ENCODE measurements at places on chromosomes 16 and 17.

GRCh38 chr17:36848008-36848902 lies 89.0 kb upstream of the LHX1 start:
- DNase-seq, result no peak

GRCh38 chr17:65918916-65919315 lies 273.0 kb downstream of the CEP112 start:
- DNase-seq, result no peak

- no peak for DNase-seq
These were observed 25.3 kb downstream of the CACNG3 start for GRCh38 chr16:24281466-24281865.

DNA sequence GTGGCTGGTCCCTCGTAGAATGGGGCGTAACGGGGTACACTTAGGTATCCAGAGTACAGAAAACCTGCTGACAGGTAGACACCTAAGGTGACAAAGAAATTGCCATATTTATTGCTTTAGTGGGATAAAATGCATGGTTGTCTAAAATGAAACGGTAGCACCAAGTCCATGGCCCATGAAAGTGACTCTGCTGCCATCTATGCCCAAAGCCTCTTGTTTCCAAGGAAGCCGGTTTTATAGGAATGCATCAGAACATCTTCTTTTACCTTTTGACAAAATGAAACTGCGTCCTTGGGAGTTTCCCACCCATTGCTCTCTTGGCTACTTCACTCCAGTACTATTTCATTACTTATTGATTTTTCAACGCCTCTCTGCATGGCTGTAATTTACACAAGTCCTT lies 151.3 kb upstream of the ZFHX3 start:
- DNase-seq, result no peak

DNA sequence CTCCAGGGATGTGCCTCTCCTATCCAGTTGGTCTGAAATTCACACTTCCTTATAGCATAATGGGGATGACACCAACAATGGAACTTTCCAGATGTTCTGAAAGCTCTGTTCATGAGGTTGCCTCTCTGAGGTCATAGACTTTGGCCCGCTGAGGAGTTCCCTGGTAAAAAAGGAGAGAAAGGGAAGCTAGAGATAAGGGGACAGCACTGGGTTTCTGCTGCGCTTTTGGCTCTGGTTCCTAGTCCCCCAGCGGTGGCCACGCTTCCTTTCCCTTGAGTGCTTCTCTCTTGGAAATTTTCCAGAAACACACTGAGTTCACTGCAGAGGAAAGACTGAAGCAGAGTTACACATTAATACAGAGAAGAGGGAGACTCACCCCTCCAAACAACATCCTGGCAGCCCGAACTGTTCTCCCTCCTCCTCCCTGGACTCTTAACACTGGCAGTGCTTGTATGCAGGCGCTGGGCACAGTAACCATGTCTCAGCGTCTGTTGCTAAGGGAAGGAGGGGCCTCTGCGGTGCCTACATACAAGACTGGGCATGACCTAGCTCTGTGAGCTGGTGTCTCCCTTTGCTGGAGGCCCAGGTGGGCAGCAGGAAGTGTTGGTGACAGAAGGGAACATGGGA lies at the start of gene DNAH3:
Gene DNAH3 (minus strand): TSS at position 472 of the 627 bp plus-strand sequence. CDS start 527 bp downstream, outside the sequence.
- no peak for DNase-seq

GRCh38 chr16:57826706-57827625 lies 24.7 kb upstream of the KIFC3 start:
- no peak for DNase-seq

GRCh38 chr16:85162478-85163277 lies 50.4 kb upstream of the CIBAR2 start:
- DNase-seq, result peak; percentile 65

DNA sequence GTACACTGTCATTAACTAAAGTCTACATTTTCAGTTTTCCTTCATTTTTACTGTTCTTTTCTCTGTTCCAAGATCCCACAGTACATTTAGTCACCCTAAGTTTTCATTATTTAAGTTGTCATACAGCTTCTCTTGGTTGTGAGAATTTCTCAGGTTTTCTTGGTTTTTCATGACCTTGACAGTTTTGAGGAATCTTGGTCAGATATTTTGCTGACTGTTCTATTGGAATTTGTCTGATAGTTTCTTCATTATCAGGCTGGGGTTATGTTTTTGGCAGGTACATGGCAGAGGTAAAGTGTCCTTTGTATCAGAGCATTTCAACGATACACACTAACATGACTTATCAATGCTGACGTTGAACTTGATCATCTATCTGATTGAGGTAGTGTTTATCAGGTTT lies 19.6 kb downstream of the MBTD1 start:
- DNase-seq, result no peak

- DNase-seq, result no peak
These were observed 105.9 kb upstream of the SEC14L1 start for GRCh38 chr17:77034677-77035424.

DNA sequence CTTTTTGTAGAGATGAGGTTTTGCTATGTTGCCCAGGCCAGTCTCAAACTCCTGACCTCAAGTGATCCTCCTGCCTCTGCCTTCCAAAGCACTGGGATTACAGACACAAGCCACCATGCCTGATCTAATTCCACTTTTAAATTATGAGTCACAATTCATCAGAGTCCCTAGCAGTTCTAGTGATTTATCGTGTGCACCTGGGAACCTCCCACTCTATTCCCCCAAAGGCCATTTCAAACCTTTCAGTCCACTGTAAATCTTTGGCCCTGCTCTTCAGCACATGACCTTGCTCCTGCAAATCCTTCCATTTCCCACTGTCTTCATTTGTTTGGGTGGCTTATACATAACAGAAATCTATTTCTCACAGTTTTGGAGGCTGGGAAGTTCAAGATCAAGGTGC lies 73.0 kb downstream of the HS3ST2 start:
- no peak for DNase-seq

GRCh38 chr17:32656886-32657285 lies 170.1 kb downstream of the CDK5R1 start:
- no peak for DNase-seq

DNA sequence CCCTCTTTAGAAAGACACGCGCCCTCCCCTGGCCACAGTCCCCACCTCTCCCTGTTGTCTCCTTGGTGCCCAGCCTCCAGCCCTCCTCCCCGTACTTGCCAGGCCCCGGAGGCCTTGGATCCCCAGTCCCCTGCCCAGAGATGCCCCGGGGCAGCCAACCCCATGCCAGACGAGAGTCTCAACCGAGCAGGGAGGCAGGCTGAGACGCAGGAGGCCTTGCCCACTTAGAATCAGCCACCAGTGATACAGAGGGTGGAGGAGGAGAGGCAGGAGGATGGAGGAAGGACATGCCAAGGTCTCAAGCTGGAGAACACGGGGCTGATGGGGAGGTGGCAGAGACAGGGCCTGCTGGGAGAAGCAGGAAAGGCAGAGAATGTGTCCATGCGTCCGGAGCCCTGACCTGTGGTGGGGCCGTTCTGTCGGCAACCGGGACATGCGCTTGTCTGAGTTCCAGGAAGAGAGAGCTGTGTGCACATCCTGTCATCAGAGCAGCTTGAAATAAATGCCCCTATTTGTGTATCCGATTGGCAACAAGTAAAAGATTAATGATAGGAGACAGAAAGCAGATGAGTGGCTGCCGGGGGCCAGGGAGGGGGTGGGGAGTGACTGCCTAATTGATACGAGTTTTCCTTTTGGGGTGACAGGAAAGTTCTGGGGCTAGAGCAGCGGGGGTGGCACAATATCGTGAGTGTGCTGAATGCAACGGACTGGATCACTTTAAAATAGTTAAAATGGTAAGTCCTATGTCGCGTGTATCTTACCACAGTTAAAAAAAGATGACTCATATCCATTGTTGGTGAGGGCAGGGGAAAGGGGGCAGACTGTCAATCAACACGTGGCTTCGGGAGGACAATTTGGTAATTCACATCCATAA lies 44.7 kb upstream of the MEAK7 start:
- no peak for DNase-seq
